CD4-positive, alpha-beta T cell treated with Interleukin-15 for 4 hours (primary cell): ENCODE measurements at places on chromosomes 5 and 9.
A peak's percentile ranks its signal among the peaks of the same experiment; 100 is the strongest.

- DNase-seq, result no peak
Observed at GRCh38 chr9:89886281-89886700, 281.5 kb downstream of the GADD45G start.

- no peak for DNase-seq
Observed at GRCh38 chr9:19156026-19156474, 28.8 kb upstream of the PLIN2 start.

- no peak for DNase-seq
Observed at GRCh38 chr5:14659821-14660607, 4.5 kb upstream of the OTULIN start.

DNA sequence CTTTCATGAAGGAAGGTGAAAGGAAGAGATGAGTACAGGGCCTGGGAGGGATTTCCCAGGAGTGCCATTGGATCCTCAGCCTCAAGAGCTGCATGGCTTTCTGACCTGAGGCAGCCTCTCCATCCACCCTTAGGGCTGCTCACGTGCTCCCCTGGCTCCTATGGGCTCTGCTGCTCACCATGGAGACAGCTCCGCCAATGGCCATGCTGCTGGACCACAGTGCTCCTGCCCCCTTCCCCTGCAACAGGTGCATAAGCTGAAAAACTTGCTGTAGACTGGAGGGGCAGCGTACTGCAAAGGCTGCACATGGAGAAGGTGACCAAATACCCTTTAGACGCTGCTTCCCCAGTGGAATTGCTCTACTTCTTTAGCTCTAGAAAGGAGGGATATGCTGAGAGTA lies 112.7 kb upstream of the PANK3 start:
- DNase-seq, result no peak

DNA sequence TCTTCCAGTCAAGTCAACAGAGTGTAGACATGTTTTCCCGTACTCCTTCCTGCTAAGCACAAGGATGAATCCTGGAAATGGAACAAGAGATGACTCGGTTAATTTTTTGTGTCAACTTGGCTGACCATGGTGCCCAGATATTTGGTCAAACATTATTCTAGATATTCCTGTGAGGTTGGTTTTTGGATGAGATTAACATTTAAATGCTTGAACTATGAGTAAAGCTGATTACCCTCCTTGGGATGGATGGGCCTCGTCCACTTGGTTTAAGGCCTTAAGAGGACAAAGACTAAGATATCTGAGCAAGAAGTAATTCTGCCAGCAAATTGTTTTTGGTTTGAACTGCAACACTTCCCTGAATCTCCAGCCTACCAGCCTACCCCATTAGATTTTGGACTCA lies 338.1 kb upstream of the MSX2 start:
- DNase-seq, result no peak

GRCh38 chr5:35850967-35851680 lies 5.6 kb upstream of the IL7R start:
- no peak for DNase-seq

DNA sequence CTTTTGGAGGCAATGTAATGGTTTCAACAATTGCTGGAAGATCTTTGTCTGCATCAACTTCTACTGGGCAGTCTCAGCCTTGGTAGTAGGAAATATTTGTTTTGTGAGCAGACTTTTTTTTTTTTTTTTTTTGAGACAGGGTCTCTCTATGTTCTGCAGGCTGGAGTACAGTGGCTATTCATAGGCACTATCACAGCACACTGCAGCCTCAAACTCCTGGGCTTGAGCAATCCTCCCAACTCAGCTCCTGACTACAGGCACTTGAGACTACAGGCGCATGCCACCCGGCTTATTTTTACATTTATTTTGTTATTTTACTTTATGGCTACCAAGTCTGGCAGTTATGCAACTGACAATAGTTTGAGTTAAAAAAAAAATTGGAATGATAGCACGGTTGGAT lies 187.3 kb downstream of the SNX18 start:
- no peak for DNase-seq

DNA sequence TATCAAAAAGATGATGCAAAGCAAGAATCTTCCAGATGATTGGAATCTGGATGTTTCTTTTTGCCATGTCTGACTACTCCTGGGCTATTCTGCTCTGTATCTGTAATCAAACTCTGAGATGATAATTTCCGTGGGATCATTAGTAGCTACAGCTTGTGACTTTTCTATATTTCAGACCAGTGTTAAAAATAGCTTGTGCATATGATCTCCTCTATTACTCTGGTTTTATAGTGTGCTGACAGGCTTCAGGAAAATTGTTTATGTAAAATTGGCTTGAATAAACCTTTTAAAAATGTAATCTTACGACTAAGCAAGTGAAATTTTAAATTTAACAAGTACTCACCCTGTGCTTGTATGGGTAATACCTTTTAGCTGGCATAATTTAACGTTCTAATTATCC lies 40.4 kb downstream of the NAA35 start:
- no peak for DNase-seq

- no peak for DNase-seq
Observed at GRCh38 chr9:127548352-127548881, 63.7 kb upstream of the STXBP1 start.

DNA sequence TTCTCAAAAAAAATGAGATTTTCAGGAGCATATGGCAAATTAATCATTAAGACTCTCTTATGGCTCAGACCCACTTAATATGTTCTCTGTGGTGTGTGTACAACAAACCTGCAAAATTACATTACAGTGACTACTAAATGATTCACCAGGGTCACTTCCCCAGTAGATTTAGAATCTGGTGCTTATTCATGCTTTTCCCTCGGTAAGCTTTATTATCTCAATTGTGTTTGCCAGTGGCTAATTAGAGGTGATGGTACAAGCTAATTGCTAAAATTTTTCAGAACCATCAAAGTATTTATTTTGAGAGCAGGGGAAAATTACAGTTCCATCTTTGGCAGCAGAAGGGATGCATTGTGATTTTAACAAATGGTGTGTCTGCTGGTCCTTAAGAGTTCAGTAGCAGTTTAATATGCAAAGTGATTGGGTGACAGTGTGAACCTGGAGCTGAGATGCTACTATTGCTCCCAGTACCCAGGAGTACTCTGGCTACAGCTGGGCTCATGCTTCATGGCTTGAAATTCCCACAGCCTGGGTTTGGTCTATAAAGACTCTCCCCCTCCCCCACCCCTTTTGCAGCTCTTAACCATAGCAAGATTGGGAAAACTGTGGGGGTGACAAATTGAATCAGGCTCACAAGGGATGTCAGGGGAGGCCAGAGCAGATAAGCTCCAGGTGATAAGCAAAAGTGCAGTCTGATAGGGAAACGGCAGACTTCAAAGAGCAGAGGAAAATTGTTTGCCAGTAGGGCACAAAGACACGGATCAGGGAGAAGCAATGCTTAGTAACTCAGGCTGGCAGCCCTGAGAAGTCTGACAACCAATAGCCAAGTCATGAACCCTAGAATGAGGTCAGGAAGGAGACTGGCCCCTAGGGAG lies 92.8 kb upstream of the RAD23B start:
- no peak for DNase-seq

DNA sequence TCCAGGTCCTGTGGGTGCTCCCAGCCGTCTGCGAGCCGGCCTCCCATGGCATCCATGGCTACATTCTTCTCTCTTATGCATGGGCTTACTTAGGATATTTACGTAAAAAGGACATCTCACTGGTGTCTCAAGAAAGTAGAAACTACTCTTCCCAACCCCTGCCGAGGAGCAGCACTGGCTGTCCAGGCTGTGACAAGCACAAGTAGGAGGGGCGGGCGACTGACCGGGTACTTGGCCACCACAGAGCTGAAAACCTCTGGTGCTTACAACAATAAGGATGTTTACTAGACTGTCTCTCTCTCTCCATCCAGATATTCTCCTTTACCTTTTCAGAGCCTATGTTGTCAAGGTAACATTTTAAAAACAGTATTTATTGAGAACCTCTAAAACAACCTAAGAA lies 56.3 kb upstream of the TBC1D9B start:
- no peak for DNase-seq

- no peak for DNase-seq
Observed at GRCh38 chr5:67353500-67354450, 157.2 kb upstream of the CD180 start.

- no peak for DNase-seq
Observed at GRCh38 chr5:76114179-76114851, 31.1 kb downstream of the SV2C start.

GRCh38 chr5:135594416-135594960 lies 15.7 kb upstream of the CXCL14 start:
- DNase-seq, result no peak

DNA sequence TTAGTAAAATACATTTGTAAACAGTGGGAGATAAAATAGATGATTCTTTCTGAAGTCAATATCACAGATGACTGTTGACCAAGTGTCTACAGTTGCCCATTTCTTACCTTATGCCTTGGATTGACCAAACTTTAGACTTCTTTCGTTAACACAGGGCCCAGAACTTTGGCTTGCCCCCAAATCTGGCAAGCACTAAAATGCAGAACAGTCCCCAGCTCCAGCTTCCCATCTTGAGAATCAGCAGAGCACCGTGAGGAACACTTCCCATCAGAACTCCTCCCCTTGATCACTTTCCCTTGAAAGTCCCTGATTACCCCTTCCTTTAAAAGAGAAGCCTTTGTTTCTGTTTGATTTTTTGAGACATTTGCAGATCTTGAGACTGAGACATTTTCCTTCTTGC lies 1039.9 kb downstream of the TLE1 start:
- DNase-seq, result no peak

GRCh38 chr5:33576726-33577590 lies 136.2 kb downstream of the TARS1 start:
- DNase-seq, result no peak

- peak; percentile 16 for DNase-seq
Observed at GRCh38 chr5:115379622-115380344, 83.3 kb upstream of the CCDC112 start.
